ENCODE measurements at places on chromosomes 11 and 22.

DNA sequence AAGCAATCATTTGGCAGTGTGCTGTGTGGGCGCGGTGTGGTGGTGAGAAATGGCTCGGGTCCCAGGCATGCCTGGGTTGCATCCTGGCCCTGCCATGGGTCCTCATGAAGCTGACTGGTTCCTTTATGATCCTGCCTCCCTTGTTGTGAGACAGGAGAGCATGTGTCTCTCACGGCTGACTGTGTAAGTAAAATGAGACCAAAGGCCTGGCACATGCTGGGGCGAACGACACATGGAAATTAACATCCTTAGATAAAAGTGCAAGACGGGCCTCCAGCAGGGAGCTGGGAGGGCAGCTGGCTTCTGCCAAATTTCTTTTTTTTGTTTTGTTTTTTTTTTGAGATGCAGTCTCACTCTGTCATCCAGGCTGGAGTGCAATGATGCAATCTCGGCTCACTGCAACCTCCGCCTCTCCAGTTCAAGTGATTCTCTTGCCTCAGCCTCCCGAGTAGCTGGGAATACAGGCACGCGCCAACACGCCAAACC, 9.4 kb upstream of the FBLN1 start:
- DNase-seq, result no peak

DNA sequence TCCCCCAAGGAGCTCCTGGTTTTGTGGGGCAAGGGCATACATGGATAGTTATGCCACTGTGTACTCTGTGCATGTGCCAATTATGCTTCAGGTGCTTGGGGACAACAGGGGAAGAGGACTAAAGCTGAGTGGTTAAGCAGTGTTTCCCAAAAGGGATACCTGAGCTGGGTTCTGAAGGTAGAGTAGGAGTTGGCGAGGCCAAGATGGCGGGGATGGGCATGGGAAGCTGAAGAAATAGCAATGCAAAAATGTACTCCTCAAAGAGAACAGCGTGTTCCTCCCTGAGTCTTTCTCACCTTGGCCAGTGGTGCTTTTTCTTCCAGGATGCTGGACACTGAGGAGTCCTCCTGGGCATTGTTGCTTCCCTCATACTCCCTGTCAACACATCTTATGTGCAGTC, 90.0 kb upstream of the LARGE1 start:
- no peak for DNase-seq

DNA sequence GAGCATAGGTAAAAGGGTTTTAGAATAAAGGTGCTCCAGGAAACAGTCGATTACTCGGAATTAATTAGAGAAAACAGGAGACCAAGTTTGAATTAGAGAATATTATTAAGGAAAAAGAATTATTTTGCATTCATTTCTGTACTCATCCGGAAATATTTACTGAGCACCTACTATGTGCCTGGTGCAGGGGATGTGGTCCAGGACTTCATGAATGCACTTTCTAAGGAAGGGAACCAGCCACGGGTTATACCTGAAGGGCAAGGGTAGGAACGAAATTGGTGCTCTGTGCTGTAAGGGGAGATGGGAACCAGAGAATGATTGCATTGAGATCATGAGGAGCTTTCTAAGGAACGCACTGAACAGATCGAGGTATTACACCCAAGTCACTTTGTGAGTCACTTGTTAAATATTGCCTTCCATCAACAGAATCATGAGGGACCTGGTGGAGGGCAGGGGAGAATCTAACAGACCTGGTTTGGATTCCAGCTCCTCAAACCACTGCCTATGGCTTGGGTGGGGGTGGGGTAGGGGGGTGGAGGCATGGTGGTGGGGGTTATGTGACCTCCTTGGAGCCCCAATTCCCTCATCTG, 40.9 kb downstream of the C11orf96 start:
- no peak for DNase-seq

DNA sequence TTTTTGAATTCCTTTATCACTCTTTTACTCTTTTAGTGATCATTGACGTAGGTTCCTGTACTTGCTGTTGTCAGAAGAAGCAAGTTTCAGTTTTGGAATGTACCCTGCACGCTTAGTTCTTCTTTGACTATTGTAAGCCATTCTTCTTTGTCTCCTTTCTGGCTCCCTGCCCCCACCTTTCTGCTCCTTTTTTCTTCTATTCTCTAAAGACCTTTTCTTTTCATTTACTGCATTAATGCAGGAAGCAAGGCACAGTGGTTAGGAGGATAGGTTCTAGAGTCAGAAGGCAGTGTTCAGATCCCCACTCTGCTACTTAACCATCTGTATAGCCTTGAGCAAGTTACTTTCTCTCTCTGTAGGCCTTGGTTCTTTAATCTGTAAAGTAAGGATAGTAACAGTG, 33.7 kb upstream of the RAG2 start:
- DNase-seq, result no peak

GRCh38 chr11:85889676-85890579, 34.7 kb downstream of the CCDC83 start:
- no peak for DNase-seq

Data from hematopoietic multipotent progenitor cell treated with erythropoietin and hydrocortisone succinate and interleukin-3 and kit ligand, for 8 days (in vitro differentiated cells).